ENCODE measurements at places on chromosomes 2 and 18.

GRCh38 chr2:1707771-1708418 lies 36.4 kb downstream of the PXDN start:
- DNase-seq = no peak

GRCh38 chr18:48922801-48923730 lies 27.7 kb downstream of the SMAD7 start:
- DNase-seq = no peak

DNA sequence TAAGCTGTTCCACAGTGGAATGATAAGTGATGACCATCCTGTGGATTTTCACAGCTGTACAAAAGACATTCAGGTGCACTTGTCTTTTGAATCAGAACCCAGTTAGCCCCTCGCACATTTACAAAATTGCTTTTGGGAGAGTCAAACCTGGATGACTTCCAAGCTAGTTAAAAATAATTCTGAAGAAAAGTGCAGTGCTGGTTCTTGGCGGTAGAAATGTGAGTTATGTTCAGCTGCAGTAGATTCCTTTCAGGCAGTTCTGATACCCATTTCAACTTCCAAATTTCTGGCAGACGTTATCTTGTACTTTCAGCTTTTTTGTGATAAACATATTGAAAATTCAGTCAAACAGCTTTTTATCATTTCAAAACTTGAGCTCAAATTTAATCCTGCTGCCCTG lies 324.7 kb downstream of the NRXN1 start:
- no peak for DNase-seq

DNA sequence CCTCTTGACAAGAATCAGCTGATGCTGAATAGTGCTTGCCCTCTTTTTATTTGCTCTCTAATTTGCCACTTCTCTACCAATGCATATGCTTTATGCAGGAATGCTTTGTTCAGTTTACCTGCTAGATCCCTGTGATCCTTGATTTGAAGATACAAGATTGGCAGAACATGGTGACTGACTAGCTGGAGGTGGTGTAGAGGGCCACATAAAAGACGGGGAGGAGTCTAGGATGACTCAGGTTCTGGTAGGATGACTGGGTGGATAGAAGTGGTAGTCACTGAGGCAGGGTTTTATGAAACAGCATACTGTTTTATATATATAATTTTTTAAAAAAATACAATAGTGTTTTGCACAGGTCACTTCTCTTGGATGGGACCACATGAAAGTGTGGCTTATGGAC lies 6.3 kb upstream of the ADGRF3 start:
- DNase-seq = no peak

DNA sequence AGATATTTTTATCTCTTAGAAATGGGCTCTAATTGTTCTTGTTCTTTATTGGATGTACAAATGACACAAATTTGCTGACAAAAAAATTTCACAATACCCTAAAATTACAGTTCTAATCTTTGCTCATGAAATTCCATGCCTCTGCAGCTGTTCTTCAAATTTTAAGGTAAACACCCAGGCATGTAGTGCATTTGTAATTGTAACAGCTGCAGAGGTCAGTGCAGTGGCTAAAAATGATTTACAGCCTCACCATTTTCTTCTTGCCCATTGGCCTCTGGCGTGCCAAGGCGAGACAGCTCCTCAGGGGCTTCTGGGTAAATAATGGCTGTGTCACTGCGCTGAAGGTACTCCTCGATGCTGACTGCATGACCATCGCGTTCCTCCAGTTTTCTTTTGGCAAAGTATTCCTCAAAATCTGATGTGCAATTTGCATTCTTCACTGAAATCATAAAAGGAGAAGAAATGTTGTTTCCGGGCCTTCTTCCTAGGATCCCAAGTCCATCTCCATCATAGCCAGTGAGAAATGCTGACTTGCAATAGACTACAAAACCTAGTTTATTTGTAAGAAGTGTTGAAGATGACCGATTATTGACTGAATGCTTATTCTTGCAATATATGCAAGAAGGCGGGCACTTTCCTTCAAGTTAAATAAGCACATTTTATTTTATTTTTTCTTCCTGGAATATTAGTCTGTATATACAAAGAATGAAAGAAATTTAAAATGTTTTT lies 115.2 kb downstream of the ZEB2 start:
- DNase-seq = no peak

- DNase-seq = peak; percentile 43
Observed at GRCh38 chr2:46776687-46777327, 138.8 kb downstream of the MCFD2 start.

GRCh38 chr2:61327173-61327572 lies 143.7 kb downstream of the USP34 start:
- DNase-seq = no peak

DNA sequence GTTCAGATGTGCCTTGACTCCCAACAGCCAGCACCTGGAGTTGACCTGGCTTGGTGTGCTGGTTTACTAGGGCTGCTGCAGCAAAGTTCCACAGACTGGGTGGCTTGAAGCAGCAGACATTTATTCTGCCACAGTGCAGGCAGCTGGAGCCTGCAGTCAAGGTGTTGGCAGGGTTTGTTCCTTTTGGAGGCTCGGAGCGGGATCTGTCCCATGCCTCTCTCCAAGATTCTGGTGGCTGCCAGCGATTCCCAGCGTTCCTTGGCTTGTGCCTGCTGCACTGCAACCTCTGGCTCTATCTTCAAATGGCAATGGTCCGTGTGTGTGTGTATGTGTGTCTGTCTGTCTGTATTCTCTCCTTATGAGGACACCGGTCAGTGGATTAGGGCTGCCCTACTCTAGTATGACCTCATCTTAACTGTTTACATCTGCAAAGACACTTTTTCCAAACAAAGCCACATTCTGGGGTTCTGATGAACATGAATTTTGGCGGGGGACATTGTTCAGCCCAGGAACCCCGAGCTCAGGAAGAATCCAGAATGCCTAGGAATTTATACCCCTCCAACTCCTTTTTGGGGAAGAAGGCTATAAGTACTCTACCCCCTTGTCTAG lies 44.7 kb upstream of the TMEM131 start:
- no peak for DNase-seq

DNA sequence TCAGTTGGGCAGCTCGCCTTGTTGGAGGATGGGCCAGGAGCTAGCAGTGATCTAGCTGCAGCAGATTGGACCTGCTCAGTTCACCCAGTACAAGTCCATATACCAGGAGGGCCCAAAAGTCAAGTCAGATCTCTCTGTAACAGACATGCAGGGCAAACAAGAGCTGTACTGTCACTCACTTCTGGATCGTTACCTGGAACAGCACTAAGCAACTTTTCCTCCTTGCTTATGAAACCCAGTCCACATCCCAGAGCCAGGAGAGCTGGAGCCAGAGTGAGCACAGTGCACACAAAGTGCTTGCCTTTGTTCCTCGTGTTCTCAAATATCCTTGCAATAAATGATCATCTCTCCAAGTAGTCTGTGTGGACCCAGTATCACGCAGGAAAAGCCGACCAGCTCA lies 244.1 kb upstream of the FOSL2 start:
- DNase-seq = no peak

DNA sequence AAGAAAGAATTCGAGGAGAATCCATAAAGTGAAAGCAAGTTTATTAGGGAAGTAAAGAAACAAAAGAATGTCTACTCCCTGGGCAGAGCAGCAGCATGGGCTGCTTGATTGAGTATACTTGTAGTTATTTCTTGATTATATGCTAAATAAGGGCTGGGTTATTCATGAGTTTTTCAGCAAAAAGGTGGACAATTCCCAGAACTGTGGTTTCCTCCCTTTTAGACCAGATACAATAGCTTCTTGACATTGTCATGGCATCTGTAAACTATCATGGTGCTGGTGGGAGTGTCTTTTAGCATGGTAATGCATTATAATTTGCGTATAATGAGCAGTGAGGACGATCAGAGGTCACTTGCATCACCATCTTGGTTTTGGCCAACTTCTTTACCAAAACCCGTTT lies 25.6 kb upstream of the TBC1D8 start:
- DNase-seq = no peak
